Caudate nucleus (tissue), 63 donors: ENCODE measurements at places on chromosomes 5 and 9.
A peak's percentile ranks its signal among the peaks of the same experiment; 100 is the strongest.

DNA sequence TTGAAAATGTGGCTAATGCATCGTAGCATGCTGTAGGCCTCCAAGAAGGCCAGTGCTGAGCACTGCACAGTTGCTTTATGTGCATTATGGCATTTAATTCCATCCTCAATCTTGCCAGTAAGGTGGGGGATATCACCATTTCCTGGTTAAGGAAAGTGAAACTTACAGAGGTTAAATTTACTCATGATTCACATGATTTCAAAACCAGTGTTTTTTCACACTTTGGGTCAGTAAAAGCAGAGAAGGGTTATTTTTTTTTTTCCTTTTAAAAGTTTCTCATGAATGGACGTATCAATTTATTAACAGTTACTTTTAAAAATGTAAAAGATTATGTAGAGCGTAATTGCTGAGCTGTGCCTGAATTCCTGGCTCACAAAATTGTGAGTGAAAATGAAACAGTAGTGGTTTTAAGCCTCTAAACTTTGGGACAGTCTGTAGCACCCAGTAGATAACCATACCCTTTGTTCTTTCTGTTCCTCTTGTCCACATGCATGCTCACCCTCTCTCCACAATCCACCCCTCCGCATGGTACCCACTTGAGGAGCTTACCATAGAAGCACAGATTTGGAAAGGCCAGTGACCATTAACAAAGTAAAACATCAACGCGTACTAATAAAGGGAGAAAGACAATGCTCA, 21.2 kb downstream of the MAST4 start:
- DNase-seq: no peak

DNA sequence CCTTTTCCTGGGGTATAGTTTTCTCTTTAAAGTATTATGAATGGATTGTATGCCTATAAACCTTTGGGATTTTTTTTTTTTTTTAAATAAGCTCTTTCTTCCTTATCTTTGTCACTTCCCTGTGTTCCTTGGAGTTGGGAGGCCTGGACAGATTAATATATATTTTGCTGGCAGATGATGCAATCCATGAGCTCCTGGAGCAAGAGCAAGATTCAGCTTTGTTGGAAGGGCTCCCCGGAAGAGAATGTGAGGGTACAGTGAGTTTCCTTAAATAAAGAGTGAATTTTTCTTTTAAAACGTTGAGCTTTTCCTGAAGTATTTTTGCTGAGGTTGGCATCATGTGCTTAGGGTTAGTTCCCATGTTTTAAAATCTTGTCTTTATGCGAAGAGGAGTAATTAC, 98.7 kb upstream of the SLC28A3 start:
- no peak for DNase-seq

GRCh38 chr5:38093855-38094254, 164.5 kb upstream of the EGFLAM start:
- DNase-seq: no peak

GRCh38 chr9:34321451-34321850, 7.6 kb downstream of the KIF24 start:
- no peak for DNase-seq

DNA sequence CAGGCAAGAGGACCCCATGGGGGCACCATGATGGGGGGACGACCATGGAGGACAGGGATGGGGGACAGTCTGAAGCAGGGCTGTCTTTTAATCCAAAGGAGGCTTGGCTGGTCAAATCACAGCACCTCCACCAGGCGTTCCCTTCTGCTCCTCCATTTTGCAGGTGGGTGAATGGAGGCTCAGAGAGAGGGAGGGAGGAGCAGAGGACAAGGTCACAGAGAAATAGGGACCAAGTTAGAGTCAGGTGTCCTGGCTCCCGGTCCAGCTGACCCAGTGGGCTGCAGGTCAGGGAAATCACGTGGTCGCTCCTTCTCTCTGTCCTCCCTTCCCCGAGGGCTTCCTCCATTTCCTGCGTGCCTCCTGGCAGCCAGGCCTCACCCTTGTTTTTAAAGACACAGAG, 156.4 kb upstream of the SMIM23 start:
- DNase-seq: no peak

GRCh38 chr5:68730220-68730978, 363.4 kb upstream of the SLC30A5 start:
- DNase-seq: peak; percentile 48

GRCh38 chr9:133153227-133154096, 10.3 kb downstream of the GBGT1 start:
- no peak for DNase-seq

DNA sequence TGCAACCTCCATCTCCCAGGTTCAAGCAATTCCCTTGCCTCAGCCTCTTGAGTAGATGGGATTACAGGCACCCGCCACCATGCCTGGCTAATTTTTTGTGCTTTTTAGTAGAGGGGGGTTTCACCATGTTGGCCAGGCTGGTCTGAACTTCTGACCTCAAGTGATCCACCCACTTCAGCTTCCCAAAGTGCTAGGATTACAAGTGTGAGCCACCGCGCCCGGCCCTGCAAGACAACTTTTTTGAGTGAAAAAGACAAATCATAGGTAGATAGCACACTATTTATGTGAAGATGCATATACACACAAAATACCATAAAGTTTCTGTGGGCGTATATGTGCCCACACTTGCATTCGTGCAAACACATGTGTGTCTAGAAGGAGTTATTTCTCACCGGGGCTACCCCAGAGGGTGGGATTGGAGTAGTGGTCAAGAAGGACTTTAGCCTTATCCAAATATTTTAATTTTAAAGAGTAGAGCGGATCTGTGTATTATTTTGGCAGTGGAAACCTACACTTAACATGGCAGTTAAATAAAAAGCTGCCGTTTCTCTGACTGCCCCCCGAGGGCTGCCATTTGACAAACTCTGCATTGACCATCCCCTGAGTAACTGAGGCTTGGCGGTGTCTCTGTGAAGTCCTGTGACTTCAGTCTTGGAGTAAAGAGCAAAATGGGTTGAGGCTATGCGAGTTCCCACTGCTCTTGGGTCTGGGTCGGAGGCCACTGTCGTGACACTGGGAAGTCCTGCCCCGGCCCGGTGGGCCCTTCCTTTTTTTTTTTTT, 93.4 kb upstream of the PTCH1 start:
- DNase-seq: no peak

DNA sequence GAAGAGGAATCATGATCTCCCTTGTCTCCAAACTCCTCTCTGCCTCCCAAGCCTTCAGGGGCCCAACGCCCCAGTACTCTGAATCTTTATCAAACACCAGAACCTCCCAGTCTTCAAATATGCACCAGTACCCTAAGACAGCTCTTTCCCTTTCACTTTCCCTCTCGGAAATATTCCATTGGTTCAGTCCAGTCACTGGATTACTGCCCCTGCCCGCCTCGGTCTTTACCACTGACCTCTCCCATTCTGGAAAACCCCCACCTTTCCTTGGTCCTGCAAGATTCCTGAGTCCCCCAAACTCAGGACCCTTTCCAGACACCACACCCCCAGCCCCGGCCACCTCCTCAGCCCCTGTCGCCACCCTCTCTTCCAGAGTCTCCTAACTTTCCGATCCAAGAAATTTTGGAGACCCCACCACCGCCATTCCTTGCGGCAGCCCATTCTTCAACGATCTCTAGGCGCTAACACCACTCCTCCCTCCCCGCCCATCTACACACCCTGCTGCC, 674 bp downstream of the C5orf15 start:
- DNase-seq: no peak

- DNase-seq: no peak
Measured at GRCh38 chr9:84317563-84317962, 23.0 kb downstream of the SLC28A3 start.

GRCh38 chr5:149358294-149358651, 427 bp downstream of the PCYOX1L start:
- no peak for DNase-seq

DNA sequence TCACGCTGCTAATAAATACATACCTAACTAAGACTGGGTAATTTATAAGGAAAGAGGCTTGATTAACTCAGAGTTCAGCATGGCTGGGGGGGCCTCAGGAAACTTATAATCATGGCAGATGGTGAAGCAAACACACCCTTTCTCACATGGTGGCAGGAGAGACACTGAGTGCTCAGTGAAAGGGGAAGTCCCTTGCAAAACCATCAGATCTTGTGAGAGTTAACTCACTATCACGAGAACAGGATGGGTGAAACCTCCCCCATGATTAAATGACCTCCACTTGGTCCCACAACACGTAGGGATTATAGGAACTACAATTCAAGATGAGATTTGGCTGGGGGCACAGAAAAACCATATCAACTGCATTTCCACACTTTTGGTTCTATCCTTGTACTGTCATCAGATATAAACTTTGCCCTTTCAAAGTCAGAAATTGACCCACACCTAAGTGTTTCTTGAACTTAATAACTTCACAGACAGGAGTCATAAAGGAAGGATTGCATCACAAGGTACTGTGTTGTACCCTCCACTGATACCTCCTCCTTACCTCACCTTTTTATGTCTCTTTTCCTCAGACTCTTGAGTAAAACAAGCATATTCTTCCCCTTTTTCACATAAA, 319.1 kb upstream of the PIK3R1 start:
- DNase-seq: no peak

DNA sequence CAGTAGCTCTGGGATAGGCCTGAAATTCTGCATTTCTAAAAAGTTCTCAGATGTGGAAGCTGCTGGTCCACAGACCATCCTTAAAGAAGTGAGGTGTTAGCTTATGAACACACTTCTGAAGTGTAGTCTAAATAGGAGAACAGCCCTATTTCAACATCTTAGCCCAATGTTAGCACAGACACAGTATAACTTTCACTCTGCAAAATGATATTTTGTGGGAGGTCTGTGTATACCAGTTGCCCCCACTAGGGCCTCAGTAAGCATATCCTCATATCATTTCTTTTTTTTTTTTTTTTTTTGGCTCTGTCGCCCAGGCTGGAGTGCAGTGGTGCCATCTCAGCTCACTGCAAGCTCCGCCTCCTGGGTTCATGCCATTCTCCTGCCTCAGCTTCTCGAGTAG, 7.5 kb upstream of the HABP4 start:
- no peak for DNase-seq

DNA sequence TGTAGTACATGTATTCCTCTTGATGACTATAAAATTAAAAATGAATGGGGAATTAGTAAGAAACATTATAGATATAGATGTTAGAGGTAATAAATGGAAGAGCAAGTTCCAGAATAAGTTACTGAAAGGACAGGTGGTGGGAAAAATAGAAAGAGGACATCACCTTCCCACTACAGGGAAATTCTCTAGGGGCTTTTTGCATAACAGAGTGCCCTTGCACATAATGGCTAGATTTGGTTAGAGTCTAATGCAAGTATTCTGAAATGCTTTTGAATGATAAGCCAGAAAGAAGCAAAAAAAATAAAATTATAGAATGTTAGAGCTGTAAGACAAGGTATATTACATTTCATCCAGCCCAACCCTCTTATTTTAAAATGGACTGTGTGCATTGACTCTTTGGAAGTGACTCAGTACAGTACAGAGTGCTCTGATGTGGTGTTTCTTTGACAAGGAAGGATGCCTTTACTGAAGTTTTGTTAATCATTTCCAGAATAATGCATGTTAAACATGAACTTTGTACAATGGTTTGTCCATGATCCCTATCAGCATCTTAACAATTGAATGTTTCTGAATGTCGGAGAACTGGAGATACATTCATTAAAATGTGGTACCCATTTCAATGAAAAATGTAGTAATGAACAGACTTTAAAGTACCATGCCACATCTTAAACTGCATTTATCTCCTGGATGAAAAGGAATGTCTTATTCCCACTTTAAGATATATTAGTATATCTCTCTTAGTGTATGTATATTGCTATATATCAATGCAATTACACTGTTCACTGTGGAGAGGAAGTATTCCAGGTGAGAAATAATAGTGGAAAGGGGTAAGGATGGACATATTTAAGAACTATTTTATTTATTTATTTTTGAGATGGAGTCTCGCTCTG, 391.1 kb downstream of the ADGRV1 start:
- DNase-seq: no peak

GRCh38 chr5:158380661-158381060, 521.7 kb upstream of the CLINT1 start:
- no peak for DNase-seq
